ENCODE measurements at places on chromosomes 13 and 19.

GRCh38 chr13:51697181-51697580 is 106.8 kb downstream of the DHRS12 start:
- DNase-seq: no peak

DNA sequence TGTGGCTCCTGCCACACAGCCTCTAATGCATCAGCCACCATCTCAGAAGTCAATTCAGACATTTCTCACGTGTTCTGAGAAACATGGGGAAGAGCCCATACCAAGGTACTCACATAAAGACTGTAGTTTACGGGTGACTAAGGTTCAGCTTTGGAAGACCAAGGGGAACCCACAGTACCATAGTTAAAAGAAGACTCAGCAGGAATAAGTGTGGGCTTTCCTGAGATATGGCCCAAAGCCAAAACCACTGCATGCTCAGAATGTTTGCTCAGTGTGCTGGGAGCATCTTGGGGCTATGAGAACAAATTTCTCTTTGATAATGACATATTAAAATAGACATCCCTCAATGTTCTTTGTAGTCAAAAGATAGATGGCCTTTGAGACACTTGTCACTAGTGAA is 283.8 kb downstream of the DCT start:
- no peak for DNase-seq

GRCh38 chr13:37102896-37103295 is 2.6 kb downstream of the CSNK1A1L start:
- no peak for DNase-seq

- no peak for DNase-seq
Observed at GRCh38 chr13:49877629-49878218, 58.4 kb downstream of the SPRYD7 start.

GRCh38 chr19:47467914-47468313 is 3.8 kb downstream of the SLC8A2 start:
- DNase-seq: no peak

DNA sequence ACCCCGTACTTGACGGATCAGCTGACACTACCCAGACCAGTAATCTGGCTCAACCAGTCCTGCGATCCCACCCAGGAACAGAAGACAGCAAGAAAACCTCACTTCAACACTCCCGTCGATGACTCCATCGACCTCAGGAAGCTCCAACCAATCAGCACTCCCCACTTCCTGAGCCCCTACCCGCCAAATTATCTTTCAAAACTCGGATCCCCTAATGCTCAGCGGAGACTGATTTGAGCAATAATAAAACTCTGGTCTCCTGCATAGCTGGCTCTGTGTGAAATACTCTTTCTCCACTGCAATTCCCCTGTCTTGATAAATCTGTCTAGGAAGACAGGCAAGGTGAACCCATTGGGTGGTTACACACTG is 1.2 kb downstream of the LSM4 start:
- no peak for DNase-seq

DNA sequence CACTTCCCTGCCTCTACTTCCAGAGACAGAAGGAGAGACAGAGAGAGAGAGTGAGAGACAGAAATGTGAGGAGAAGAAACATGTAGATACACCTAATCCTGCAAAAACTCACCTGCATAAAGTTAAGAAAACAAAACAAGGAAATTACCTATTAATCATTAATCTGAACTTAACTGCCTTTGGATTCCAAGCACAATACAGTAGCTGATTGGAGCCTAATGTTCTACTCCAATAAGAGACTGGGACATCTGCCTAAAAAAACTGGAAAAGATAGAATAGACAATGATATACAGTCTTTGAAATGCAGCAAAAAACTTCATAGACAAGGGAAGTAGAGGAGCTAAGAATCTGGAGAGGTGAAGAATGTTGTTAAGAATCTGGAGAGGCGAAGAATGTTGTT is 910.2 kb upstream of the SLC10A2 start:
- no peak for DNase-seq

- no peak for DNase-seq
Observed at GRCh38 chr13:113196970-113197737, 11.3 kb downstream of the PCID2 start.

DNA sequence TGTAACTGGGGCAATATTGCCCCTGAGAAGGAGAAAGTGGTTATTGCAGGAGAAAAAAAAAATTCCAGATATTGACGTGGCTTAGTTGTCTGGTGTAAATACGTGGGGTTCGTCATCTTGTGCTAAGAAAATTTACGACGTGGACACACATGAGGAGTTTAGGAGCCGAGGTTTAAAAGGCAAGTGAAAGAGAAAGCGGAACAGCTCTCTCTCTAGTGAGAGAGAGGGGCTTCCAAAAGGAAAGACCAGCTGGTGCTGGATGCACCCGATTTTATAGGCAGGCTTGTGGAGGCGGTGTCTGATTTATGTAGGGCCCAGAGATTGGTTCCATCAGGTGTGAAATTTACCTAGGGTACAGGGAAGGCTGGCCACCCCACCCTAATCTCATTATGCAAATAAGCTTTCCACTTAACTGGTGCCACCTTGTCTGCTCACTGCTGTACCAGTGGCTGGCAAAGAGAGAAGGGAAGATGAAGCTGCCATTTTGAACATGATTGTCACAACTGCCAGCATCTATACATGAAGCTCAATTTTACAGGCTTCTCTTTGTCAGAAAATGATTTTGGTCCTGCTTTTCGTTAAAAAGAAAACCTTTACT is 845.1 kb downstream of the DACH1 start:
- no peak for DNase-seq

- DNase-seq: no peak
Observed at GRCh38 chr19:16660763-16661479, at the start of gene TMEM38A. Gene TMEM38A, plus strand, starts transcription at chr19:16661139. Its CDS starts 79 bp downstream, at chr19:16661218.

DNA sequence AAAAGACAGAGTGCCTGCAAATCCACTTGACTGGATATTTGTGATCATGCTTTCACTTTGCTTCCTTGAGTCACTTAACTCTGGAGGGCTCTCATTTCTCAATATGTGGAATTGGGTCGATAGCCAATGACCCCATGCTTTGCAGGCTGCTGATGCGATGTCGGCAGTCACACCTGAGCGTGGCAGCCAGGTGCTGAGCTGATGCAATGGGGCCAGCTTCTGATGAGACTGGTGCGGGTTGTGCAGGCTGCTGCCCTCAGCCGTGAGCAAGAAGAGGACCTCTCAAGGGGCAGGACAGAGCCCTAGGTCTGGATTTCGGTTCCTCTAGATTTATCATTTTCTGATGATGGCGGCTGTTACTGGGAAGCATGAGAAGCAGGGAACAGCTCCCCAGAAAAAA is 334.1 kb downstream of the TEX29 start:
- DNase-seq: no peak

GRCh38 chr13:95251641-95252040 is 49.6 kb downstream of the ABCC4 start:
- no peak for DNase-seq

DNA sequence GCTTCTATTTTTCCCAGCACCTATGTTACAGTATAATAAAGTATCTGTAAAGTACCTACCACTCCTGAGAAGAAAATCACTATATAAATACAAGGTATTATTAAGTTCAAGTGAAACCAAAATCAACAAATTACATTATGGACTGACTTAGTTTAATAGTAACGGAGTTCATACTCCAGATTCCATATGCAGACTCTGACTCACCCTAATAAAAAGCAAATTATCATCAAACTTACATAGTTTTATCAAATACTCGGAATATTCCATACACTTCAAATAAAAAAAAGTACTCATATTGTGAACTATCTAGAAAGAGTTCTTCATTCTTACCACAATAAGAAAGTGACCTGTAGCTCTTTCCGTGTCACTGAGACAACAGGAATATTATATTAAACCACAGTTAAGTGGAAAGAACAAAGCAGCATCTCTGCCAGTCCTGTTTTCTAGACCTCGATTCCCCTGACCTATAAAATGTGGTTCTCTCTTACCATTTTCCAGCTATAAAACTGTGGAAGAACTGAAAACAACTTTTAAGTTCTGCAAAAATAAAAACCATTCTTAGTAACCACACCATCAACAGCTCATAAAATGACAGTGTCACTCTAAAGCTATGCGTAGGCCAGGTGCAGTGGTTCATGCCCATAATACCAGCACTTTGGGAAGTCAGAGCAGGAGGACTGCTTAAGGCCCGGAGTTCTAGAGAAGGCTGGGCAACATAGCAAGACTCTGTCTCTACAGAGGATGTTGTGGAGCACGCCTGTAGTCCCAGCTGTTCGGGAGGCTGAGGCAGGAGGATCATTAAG is 42.6 kb downstream of the USP12 start:
- no peak for DNase-seq
